ENCODE measurements at places on chromosomes 5 and 9.

DNA sequence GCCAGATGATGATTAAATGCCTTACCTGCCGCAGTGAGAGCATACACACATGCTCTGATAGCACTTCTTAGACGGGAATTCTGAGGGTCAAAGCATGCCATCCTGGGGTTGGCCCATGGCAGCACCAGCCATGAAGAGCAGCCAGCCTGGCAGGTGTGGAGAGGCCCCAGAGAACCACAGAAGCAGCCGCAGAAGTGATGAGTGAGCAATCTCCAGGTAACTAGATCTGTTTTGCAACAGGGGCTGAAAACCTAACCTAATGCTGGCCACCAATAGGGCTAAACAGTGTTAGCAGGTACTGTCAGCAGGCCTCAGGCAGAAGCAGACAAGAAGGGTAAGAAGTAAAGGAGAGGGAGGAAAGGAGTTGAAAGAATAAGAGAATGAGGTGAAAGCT lies 33.5 kb upstream of the HOMER1 start:
- DNase-seq: no peak

- DNase-seq: no peak
Observed at GRCh38 chr9:81384911-81385310, 304.4 kb downstream of the TLE1 start.

- no peak for DNase-seq
Observed at GRCh38 chr9:76115396-76115795, 224.9 kb downstream of the PCSK5 start.

GRCh38 chr9:698276-698675 lies 143.2 kb upstream of the DMRT1 start:
- no peak for DNase-seq

GRCh38 chr5:141850786-141851185 lies 27.4 kb downstream of the PCDH1 start:
- DNase-seq: no peak
